Heart left ventricle (tissue), 16 donors: ENCODE measurements at places on chromosomes 6 and 20. TPM values are rescaled to one million over a fixed set of nuclear protein-coding genes. Genes with fewer than 3 reads are reported as not detected.

The RFX6 gene
- not detected for polyA plus RNA-seq

The POM121L2 gene
- polyA plus RNA-seq, result not detected

The GNRH2 gene
- not detected for polyA plus RNA-seq

The FAM83B gene
- 0.08 TPM for polyA plus RNA-seq

The ESR1 gene
- polyA plus RNA-seq, result 0.19 TPM
